ENCODE measurements at places on chromosomes 2 and 18.

- no peak for DNase-seq
Measured at GRCh38 chr18:48669180-48669675, 130.4 kb downstream of the CTIF start.

- DNase-seq = no peak
Measured at GRCh38 chr18:28478531-28478930, 301.6 kb upstream of the CDH2 start.

DNA sequence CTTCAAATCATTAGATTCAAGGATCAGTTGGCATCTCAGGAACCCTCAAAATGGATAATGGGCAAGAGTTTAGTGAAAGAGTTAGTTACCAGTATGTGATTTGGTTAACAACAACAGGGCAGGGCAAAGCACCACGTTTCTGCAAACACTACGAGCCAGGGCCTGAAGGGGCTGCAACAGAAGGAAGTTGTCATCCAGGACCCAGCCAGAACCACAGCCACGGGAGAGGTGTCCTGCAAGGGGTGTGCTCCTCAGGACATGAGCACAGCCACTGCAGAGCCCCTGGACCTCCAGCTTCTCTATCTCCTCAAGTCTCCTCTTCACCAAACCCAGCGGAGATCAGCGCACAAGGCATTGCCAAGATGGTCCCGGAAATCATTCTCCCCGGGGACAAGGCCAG, 173.3 kb upstream of the PIEZO2 start:
- no peak for DNase-seq

DNA sequence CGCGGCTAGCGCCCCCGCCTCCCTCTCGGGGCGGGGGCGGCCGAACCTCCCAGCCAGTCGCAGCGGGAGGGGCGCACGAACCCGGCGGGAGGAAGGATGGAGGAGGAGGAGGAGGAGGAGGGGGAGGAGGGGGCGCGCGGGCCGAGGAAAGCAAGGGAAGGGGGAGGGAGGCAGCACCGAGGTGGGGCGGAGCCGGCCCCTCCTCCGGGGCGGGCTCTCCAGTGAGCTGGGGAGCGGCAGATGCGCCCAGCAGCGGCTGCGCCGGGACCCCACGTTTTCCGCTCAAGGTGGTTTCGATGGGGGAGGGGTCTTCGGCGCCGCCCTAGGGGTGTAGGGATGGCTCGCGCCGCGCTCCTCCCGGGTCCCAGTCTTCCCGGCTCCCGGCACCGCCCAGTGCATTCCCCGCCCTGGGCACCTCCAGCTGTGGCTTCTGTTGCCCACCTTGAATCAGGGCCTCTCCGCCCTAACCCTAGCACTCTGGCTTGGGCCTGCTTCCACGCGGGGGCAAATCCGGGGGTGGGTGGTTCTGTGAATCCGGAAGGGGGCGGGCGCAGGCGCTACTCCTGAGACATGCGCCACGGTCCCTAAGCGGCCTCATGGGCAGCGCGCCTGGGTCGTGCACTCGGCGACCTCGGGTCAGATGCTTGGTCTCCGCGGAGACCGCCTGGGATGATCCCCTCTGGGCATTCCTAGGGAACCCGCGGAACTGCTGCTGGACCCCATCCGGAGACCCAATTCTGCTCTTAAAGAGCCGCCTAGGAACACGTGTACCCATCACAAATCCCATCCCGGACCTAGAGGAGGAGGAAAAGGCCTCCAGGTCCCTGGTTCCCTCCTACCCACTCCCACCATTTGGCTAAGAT, at the start of gene FBXO41:
Gene FBXO41, minus strand, starts transcription at position 183 of the 863 bp plus-strand sequence. CDS start 14,848 bp downstream, outside the sequence.
- peak; percentile 17 for DNase-seq

GRCh38 chr2:60479226-60480088, 74.0 kb downstream of the BCL11A start:
- no peak for DNase-seq

DNA sequence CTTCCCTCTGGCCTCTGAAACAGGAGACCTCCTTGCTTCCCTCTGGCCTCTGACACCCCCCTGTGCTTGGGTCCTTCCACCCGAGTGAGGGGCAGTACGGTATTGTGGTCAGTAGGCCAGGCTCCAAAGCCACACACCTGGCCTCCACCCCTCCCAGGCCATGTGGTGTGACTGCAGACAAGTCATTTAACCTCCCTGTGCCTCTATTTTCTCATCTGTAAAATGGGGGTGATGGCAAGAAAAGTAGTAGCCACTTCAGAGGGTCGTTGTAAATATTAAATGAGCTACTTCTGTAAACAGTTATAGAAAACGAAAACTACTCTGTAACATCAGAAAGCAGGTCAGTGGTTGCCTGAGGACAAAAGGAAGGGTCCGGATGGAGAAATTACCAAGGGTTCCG, 74.2 kb downstream of the SMAD7 start:
- no peak for DNase-seq

GRCh38 chr18:70705831-70706416, 417.1 kb downstream of the SOCS6 start:
- DNase-seq = no peak

- DNase-seq = peak; percentile 73
Measured at GRCh38 chr18:7479756-7480155, 87.4 kb upstream of the PTPRM start.

GRCh38 chr18:41870191-41870590, 84.8 kb upstream of the PIK3C3 start:
- no peak for DNase-seq

DNA sequence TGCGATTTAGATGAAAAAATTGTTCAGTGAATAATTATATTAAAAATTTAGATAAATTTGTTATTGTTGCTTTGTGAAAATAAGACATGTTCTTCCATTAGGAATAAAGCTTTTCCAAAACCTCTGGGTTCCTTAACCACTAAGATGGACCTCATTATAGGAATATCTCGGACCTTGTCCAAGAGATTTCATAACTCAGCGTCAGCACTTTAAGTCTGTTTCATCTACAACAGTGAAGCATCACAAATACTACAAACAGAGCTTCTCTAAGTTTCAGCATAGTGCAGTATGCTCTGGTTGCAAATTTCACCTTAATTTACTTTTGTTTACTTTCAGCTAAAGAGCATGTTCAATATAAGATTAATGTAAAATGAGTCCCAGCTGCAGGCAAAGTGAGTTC, 150.3 kb downstream of the UBE2E3 start:
- DNase-seq = no peak

- no peak for DNase-seq
Measured at GRCh38 chr2:177818412-177818811, 254.2 kb downstream of the PDE11A start.

DNA sequence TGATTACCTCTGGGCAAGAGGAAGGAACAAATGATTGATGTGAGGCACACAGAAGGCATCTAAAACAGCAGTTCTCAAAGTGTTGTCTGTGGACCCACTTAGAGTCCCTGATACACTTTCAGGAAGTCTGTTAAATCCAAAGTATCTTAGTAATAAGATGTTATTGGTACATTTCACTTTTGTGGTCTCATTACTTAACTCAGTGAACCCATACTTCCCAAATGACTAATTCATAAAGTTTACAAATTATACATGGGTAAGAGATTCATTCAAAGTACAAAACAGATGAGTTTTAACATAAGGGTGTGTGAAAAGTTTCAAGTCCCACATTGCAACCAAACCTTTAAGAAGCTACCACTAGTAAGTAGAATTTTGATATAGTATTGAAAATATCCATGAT, 440.5 kb downstream of the NUP35 start:
- peak; percentile 75 for DNase-seq

GRCh38 chr18:73975266-73975665, 172.4 kb downstream of the FBXO15 start:
- peak; percentile 6 for DNase-seq

DNA sequence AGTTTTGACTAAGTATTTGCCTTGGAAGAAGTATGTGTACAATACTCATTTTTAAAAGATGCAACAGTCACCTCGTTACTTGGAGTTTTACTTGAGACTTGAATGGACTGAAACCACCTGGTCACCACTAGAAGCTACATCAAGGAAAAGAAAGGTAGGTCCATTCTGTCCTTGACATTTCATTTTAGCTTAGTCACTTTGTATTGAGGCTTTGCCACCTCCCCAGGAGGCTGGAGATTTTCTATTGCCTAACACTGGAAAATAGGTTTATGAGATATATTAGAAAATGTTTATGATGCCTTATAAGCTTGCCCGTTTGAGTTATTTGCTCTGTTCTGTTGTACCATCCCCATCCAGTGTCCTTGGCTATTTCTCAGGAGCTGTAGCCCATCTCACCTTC, 107.9 kb upstream of the ETAA1 start:
- no peak for DNase-seq

- DNase-seq = no peak
Measured at GRCh38 chr18:78721238-78721875, 258.3 kb upstream of the SALL3 start.

GRCh38 chr2:210072493-210072892, 70.1 kb downstream of the RPE start:
- DNase-seq = no peak

- DNase-seq = no peak
Measured at GRCh38 chr2:183078163-183078463, 434 bp upstream of the DUSP19 start.

DNA sequence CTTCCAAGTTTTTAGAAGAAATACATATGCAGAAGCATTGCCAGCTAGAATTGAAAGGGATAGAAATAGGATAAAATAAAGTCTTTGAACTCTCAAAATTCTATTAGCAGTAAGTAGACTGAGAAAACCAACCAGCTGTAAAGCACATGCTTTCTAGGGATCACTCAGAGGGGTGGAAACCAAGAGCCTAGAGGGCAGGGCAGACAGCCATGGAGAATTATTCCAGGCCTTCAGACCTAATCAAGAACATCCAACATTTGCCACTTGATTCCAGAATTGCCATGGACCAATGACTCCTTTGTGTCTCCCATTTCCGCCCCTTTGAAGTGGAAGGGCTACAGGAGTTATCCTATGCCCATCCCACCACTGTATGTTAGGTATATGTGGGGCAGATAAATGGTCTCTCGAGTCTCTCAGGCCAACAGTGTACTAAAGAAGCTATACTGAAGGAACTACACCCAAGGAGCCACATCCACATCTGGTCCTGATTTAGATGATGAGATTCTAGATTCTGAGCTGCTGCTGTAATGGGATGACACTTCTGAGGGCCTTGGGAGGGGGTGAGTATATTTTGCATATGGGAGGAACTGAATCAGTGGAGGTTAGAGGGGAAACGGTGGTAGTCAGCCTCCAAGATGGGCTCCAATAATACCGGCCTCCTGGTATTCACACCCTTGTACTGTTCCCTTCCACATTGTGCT, 4.0 kb downstream of the FARSB start:
- DNase-seq = no peak

GRCh38 chr2:144759746-144760145, 239.8 kb upstream of the ZEB2 start:
- DNase-seq = peak; percentile 23

DNA sequence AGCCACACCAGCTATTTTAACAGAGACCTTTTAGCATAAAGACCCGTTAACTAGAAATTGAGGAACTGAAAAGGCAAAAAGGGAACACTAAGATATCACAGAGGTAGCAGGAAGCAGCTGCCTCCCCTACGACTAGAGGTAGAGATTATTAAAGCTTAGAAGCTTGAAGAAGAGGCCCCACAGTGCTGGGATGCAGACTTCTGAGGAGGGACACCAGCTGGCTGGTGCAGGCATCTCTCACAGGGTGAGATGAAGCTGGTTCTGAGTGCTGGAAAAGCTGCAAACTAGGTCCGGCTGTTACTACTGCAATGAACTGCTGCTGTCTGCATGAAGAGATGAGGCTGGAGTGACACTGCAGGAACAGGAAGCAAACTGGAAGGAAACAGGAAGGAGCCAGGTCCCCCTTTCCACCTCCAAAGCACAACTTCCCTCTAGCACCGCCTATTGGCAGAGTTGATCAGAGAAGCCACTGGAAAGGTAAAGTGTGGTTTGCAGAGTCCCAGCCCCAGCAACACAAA, 61.2 kb upstream of the MRPS9 start:
- DNase-seq = no peak

DNA sequence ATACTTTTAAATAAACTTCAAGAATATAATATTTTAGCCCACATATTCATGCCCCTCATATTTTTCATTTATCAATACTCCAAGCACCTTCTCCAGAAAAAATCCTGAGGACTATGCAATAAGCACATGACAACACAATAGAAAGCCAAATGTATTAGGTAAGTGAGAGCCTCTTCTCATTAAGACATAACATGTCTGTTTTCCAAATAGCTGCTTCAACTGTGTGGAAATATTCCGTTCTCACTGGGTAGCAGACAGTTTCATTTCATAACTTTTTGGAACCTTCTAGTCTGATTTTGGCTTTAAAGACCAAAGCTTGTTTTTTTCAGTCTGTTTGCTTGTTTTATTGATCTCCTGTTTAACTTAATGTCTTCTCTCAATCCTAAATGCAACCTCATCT, 137.8 kb downstream of the PIK3C3 start:
- DNase-seq = no peak
